ENCODE measurements at places on chromosomes 1 and 21.
A peak's percentile ranks its signal among the peaks of the same experiment; 100 is the strongest.

DNA sequence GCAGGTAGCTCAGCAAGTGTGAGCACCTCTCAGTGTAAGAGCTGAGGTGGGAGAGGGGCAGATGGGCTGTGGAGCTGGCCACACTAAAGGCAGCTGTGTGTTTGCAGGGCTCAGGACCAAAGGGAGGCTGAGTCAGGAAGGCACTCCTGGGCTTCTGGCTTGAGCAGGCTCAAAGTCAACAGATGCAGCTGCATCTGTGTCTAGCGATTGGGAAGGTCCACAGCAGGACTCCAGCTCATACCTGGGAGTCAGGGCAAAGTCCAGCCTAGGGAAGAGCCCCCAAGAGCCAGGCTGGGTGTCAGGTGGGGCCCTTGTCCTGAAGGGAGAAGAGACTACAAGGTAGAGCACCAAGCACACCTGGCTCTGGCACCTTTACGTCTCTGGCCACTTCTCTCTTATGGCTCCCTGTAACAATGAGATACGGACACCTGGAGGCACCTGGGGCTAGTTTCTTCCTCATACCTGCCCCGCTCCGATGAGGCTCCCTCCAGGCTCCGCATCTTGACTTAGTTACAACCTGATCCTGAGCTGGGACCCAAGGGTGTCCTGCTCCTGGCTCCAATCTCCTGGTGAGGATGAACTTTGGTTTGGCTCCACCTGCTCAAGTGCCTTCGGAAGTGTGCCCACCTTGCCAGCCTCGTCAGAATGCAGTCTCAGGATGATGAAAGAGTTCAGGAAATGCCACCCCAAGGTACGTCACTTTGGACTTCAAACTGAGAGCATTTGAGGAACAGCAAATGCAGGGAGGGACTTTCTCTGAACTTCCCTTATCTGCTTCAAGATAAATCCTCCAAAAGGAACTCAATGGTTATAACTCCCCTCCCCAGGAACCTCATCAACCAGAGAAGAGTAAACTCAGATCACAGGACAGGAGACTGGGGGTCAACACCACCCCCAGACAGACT lies 21.5 kb upstream of the SLC2A1 start:
- DNase-seq, result no peak

GRCh38 chr1:66775646-66776045 lies 23.4 kb downstream of the DYNLT5 start:
- no peak for DNase-seq

- peak; percentile 46 for DNase-seq
These were observed 39.0 kb downstream of the MRPL39 start for GRCh38 chr21:25568246-25568645.

DNA sequence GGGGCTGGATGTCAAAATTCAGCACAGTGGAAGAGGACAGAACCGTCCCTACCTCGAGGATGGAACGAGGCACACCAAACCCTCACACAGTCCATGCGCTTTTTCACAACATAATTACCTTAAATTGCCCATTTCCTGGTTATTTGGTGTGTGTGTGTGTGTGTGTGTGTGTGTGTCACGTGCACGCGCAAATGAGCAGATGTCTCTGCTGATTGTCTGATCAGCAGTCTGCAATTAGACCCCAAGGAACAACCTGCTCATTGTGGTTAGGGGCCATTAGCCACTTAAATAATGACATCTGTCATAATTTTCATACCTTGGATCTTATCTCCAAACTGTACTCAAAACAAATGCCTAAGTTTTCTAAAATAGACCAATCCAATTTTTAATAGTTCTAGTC lies 23.2 kb downstream of the AVPR1B start:
- DNase-seq, result no peak

GRCh38 chr1:203002951-203003350 lies 4.2 kb upstream of the TMEM183A start:
- DNase-seq, result no peak

DNA sequence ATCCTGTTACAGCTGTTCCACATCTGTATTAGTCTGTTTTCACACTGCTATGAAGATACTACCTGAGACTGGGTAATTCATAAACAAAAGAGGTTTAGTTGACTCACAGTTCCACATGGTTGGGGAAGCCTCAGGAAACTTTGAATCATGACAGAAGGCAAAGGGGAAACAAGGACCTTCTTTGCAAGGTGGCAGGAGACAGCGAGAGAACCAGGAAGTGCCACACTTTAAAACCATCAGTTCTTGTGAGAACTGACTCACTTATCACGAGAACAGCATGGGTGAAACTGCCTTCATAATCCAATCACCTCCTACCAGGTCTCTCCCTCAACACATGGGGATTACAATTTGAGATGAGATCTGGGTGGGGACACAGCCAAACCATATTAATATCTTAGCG lies 110.3 kb upstream of the TRABD2B start:
- DNase-seq, result no peak

DNA sequence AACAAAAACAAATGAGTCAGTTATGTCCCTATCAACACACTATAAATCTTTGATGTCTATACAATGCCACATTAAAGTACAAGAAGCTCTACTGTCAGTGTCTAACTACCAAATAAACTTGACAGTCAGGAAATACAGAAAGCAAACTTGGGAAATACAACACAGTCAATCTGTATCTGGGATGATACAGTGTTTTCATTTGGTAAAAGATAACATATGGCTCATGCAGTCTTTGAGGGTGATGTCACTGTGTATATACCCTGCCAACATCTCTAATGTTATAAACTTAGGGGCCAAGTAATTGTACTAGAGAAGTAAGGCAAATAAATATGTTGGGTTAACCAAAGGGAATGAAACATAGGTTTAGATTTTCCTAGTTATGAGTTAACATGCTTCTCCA lies 552.5 kb upstream of the ADAMTS5 start:
- DNase-seq, result no peak

DNA sequence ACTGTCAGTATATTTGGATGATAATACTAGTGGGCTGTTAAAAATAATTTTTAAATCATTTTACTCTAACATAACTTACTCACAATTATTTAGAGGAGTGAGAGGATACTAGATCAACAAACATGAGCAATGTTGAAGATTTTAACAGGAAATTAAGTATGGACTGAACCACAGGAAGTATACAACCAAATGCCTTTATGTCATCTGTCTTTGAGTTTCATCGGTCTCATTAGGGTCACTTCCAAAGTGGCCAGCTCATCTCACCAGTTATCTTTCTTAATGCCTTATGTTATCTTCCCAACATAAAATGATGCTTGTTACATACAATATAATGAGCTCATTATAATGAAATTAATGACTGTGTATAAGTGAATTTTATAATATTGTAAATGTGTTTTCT lies 1.5 kb upstream of the RGS1 start:
- no peak for DNase-seq

DNA sequence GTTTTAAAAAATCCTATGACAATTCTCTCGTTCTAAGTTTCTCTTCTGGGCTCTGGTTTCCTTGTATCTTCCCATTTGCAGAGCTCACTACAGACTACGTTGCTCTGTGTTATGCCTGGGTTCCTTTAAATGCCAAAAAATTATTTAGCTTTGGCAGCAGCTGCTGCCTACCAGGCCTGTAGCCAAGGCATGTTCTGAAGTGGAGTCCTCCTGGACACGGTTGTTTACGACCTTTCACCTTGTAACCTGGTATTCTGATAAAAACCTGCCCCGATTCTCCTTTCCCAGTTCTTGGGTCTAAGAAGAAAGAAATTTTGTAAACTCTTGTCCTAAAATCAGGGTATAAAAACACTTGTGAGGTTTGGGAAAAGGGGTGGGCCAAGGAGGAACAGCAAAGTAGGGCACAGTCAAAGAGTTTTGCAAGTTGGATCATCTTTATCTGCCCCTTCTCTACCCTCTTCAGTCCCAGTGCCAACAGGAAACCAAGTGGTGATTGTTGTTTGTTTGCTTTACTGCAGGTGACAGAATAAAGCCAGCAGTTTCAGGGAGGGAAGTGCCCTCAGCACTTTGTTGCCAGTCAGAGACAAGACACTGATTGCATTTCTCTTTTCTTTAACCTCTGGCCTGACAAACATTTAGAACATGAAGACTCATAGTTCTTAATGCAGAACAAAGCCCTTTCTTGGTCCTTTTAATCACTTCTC lies 3.1 kb upstream of the TXNIP start:
- DNase-seq, result no peak

DNA sequence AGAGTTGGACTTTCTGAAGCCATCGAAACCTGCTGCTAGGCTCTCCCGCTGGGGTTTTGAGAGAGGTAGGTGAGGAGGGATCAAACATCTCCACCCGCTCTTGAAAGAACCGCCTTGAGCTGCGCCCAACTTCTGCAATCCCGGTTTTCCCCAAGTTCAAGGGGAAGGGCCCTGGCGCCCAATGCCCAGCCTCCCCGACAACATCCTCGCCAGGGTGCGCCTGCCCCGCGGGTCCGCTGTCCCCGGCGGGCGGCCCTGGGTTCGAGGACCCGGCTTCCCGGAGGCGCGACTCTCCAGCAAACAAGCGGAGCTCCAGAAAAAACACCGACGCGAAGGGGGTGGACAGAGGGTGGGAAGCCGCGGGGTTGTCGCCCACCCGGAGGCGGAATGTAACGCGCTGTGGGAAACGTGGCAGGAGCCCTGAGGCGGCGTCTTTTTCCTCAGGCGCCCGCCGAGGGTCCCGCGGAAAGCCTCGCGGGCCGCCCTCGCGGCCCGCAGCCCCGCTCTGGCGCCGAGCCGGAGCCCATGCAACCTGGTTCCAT lies 607 bp downstream of the BTG3 start:
- DNase-seq, result peak; percentile 33

- DNase-seq, result no peak
These were observed 5.4 kb upstream of the IGSF8 start for GRCh38 chr1:160103658-160104408.

GRCh38 chr1:148357037-148357436 lies 126.1 kb downstream of the PPIAL4G start:
- DNase-seq, result no peak

GRCh38 chr1:151408891-151409290 lies 9.5 kb downstream of the PSMB4 start:
- no peak for DNase-seq

- no peak for DNase-seq
These were observed 13.1 kb upstream of the SLC30A1 start for GRCh38 chr1:211591980-211592493.

DNA sequence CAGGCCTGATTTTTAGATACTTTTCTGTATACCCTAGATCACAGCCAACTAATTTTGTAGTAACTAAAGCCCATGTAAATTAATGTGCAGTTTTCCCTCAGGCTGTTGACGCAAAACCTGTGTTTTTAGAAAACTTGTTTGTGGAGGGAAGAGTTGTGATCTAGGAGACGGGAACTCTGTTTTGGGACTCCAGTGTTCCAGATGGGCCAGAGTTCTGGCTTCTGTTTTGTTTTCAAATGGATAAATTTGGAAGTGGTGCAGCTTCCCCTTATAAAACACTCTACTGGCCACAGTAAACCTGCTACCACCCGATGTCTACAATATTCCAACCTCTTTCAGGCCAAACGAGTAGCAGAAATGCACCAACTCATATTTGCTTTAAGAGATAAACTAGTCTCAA lies 13.6 kb upstream of the GPR88 start:
- DNase-seq, result no peak

GRCh38 chr1:237811633-237812032 lies 79.1 kb downstream of the ZP4 start:
- DNase-seq, result no peak

- no peak for DNase-seq
These were observed 160.0 kb downstream of the SDCCAG8 start for GRCh38 chr1:243415663-243416408.

DNA sequence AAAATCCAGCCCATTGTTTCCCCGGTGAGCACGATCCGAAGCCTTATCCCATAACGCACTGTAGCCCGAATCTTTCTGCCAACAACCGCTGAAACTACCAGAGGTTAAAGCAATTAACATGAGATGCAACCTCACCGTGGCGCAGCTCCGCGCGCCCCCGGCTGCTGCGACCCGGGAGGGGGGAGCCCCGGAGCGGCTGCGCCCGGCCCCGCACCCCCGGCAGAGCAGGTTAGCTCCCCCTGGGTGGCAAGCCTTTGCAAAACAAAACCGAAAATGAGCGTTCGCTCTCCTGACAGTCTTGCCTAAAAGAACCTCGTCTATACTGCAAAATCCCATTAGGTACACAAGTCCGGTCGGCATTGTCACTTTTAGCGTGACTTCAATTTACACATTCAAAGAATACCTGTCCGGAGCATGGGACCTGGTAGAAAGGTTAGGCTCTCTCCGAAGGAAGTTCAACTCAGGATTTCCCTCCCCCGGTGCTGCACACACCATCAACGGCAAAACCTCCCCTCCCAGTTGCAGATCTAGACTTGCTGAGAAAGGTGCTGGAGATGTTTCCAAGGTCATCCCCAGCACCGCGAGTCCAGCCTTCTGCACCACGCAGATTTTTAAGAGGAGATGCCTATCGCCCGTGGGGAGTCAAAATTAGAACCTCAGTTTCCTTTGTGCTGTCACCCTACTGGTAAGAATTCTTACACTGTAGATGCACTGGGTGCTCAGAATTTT lies 107.5 kb downstream of the ZNF281 start:
- DNase-seq, result peak; percentile 56

DNA sequence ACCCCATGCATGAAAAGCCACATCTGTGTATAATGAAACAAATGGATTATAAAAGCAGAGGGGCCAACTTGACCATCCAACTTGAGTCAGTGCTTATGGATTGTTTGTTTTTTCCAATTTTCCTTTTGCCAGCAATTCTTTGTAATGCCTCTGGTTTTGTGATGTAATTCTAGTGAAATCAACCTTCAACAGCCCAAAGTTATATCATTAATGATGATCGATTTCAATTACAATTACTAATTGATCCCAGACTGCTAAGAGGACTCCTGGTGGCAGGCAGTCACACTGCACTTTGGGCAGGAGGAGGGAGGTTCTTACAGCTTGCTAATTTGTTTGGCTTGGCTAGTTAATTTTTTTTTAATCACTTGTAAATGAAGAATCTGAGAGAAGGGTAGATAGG lies 552.3 kb downstream of the NUF2 start:
- no peak for DNase-seq

DNA sequence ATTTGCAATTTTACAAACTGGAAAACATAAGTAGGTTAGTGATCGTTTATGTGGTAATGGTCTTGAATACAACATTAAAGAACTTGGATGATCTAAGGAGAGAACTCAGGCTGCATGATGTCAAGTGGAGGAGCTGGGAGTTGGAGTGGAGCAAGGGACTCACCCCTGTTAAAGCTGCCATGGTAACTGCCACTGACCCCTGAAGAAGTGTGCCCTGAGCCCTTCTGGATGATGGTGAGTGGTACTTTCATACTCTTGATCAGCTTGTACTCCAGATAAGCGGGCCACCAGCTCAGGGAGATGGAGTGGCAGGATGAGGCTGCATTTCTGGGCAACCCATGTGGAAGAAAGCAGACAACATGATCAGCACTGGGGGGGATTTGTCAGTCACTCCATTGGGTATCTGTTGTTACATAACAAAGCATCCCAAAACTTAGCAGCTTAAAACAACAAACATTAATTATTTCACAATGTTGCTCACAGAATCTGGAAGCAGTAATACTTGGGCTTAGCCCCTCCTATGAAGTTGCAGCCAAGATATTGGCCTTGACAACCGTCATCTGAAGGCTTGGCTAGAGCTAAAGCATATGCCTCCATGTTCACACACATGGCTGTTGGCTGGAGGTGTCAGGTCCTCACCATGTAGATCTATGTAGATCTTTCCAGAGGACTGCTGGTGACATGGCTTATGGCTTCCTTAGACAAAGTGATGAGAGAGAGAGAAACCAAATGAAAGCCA lies 213.8 kb downstream of the DUSP10 start:
- DNase-seq, result no peak

GRCh38 chr1:28190337-28190979 lies 14.0 kb upstream of the PTAFR start:
- DNase-seq, result no peak
